ENCODE measurements at places on chromosomes 2 and 18.

DNA sequence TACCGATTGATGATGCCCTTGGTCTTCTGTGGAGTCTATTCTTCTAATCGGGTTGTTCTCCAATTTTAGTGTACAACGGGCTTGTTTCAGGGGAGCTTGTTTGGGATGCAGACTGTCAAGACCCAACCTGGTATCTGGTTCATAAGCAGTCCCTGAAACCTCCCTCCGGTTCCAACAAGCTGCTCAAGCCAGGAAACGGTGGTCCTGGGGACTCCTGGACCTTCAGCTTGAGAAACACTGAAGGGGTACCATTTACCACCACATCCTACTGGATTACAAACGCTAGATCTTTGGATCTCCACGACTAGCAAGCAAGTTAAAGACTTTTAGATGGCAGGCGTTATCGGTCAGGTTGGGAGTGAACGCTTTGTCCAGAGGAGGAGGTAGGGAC lies 2.0 kb downstream of the BCL2 start:
- no peak for DNase-seq

GRCh38 chr18:60493066-60493465 lies 120.5 kb upstream of the MC4R start:
- no peak for DNase-seq

- DNase-seq = no peak
Measured at GRCh38 chr2:29072971-29073725, 1.2 kb downstream of the PCARE start.

DNA sequence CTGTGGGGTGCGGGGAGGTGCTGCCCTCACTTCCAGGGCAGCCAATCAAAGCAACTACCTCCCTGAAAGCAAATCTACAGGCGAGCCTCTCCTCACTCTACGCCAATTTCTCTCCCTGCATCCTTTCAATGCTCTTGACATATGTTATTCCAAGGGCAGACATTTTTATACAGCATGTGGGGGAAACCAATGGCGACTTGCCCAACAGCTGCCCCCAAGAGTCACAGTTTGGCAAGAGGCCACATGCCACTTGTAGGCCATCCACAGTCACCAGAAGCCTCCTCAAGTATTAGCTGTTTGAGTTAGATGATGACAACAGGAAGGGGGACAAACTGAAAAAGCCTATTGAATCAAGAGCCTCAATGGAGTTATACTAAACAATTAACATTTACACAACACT lies 114.6 kb downstream of the MYO5B start:
- no peak for DNase-seq

DNA sequence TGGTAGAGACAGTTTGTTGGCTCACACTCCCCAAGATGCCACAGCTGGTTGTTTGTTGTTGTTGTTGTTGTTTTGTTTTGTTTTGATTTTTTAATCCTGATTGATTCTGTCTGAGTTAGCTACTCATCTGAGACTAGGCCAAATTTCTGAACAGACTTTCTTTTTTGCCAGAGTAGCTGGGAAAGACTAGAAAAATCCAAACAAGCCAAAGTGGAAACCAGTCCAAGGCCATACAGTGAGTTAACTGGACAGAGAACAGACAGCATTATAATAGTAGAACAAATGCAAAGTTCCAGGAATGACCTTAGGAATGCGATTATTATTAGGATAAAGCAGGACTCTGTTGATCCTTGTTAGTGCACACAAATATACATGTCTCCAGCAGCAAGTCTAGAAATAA lies 43.8 kb upstream of the CYP26B1 start:
- no peak for DNase-seq

GRCh38 chr2:181458871-181459270 lies 1.7 kb downstream of the ITGA4 start:
- no peak for DNase-seq

DNA sequence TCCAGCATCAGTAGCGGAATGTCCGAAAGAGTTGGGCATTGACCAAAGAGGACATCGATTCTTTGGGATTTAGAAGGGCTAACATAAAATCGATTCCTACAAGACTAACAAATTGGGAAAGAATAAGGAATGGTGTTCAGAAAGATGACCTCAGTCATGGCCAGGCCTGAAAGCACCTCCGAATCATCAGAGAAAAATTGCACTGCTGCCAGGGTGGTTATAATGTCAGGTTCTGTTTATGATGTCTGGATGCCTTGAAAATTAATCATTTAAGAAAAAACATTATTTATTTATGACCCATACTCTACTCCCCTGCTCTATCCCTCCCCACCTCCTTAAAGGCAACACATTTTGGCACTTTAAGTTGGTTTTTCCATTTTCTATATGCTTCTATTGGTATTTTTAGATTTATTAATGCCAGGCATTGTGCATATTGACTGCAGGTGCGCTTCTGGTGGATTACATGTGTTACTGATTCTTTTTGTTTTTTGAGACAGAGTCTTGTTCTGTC lies 104.7 kb downstream of the MYCN start:
- DNase-seq = no peak

- DNase-seq = no peak
Measured at GRCh38 chr2:19845323-19845920, 56.4 kb downstream of the TTC32 start.

- no peak for DNase-seq
Measured at GRCh38 chr2:163713534-163714311, 22.1 kb downstream of the FIGN start.

DNA sequence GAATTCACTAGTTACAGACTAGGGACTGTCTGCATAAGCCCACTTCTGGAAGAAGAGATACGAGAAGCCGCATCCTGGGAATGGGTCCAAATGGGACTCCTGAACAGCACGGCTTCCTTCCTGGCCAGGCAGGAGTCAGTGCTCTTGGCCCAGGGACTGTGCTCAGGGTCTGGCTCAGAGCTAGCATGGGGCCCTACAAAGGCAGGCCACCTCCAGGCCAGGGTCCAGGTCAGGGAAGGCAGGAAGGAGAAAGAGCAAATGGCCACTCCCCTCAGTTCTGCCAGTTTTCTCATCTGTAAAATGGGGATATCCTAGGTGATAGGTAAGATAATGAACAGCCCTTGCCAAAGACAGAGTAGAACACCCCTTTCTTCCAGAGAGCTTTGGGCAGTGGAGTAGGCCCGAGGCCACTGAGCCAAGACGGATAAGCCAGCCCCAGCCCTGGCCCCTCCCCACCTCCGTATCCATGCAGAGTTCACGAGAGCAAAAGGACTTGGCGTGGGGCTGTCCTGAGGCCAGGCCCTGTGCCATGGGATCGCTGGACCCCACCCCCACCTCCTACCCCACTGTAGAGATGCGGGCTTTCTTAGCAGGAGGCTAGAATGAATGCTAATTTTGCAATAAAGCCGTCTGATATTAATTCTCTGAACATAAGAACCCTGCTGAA lies 190.1 kb downstream of the MGAT5 start:
- DNase-seq = no peak

DNA sequence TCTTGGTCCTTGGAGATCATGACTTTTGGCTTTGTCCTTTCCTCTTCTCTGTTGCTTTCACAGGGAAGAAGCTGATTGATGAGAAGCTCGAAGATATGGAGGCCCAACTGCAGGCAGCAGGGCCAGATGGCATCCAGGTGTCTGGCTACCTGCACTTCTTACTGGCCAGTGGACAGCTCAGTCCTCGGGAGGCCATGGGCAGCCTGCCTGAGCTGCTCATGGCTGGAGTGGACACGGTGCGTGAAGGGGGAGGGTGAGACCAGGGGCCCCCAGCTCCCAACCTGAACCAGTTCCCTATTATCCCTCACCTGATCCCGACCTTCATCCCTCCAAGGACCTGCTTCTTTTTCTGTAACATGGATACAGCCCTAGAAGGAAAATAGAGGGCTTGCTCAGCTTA lies 18.7 kb downstream of the PRKAG3 start:
- DNase-seq = no peak

DNA sequence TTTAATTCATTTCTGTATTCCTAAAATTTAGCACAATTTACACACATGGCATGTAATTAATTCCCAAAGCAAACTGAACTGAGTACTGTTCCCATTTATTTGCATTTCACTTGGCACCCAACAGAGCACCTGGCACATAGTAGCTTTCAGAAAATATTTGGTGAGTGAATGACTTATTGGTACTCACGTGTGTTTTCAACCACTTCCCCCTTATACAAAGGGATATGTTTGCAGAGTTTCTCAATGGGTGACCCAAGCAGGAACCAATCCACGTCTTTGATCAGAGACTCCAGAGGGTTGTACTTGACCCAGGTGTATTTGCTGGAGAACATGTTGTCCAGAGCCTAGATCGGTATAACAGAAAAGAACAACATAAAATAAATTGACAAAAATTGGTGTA lies 6.6 kb downstream of the GKN2 start:
- DNase-seq = peak; percentile 81

GRCh38 chr2:237131749-237132533 lies 46.3 kb downstream of the COPS8 start:
- no peak for DNase-seq

DNA sequence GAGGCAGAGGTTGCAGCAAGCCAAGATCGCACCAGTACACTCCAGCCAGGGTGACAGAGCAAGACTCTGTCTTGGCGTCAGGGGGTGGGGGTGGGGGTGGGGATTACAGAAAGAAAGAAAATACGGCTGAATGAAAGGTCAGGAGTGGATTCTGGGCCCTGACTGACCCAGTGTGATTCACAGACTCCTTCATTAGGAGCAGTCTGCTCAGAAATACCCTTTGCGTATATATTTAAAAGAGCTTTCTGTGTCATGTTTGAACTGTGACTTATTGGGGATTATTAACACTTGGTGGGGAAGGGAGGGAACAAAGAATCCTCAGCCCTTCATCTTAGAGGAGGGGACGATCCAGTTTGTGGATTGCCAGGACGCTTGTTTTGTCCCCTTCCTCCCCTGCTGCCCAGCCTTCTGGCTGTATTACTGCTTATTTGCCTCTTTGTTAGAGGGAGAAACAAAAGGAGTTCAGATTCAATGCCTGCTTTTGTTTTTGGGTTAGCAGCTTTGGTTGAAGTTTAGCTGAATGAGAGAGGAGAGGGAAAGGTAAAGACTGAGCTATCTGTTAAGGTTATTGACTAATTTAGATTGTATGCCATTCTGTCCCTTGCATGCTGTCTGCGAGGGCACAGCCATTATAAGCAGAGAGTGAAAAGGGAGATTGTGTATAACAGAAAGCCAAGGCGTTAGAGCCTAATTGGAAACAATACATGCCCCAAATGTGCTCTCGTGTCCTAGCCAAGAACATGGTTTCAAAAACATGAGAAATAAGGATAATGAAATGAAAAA lies 118.3 kb downstream of the FMNL2 start:
- DNase-seq = no peak

GRCh38 chr2:9552219-9553178 lies 3.1 kb downstream of the ADAM17 start:
- no peak for DNase-seq

DNA sequence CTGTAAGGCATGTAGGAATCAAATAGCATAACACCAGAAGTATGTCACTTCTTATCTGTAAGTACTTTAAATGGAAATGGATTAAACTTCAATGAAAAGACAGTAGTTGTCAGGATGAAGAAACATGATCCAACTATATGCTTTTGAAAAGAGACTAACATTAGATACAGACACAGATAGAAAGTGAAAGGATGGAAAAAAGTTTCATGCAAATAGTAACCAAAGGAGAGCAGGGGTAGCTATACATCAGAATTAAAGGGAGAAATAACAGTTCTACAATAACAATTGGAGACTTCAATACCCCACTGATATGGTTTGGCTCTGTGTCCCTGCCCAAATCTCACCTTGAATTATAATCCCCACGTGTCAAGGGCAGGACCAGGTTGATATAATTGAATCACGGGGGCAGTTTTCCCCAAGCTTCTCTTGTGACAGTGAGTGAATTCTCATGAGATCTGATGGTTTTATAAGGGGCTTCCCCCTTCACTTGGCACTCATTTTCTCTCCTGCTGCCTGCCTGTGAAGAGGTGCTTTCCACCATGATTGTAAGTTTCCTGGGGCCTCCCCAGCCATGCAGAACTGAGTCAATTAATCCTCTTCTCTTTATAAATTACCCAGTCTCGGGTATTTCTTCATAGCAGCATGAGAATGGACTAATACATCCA lies 205.4 kb upstream of the CDH2 start:
- DNase-seq = no peak

DNA sequence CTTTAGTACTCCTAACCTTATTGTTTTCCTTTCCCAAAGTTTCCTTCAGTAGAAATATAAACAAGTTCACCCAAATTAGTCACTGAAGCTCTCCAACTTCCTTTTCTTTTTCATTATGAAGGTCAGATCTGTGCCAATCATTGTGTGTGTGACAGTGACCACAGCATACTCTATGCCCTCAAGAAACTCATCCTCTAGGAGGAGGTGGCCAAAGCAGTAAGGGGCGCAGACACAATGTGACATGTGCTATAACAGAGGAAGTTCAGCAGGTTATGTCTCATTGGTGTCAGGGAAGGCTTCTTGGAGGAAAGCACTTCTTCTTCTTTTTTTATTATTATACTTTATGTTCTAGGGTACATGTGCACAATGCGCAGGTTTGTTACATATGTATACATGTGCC lies 60.0 kb upstream of the PSME4 start:
- DNase-seq = no peak

GRCh38 chr2:71071681-71072398 lies 3.4 kb downstream of the NAGK start:
- no peak for DNase-seq

DNA sequence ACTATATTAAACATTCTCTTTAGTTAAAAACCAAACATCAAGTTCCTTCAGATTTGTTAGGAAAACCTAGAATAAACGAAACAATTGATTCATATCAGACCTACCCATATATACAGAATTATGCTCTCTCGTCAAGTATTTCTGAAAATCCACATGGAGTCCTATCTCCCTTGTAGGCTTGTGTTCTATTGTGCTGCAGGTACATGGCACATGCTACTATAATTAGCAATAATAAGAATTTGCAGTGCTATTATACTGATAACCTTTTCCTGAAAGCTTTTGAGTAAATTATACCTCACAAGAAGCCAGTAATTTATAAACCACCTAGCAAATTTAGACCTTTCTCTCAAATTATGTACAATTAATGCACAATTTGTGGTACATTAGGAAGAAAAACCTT lies 158.6 kb upstream of the STK17B start:
- no peak for DNase-seq

DNA sequence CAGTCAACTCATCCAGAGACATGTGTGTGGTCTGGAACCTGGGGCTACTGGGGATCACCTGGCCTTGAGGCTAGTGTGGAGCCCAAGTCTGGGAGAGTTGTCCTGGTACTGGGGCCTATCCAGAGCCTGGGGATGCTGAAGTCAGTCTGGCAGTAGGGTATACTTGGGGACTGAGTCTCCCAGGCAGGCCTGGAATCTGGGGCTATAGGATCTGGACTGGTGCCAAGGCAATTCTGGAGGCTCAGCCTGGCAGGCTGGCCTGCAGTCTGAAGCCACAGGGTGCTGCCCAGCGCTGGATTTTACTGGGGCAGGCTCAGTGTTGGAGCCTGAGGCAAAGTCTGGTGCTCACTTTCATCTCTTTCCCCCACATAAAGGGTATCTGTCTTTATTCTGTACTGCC lies 46.5 kb downstream of the AQP4 start:
- DNase-seq = no peak

Measured in NCI-H2081 treated with DMSO at 0.1 percent for 48 hours (cell line).